ENCODE measurements at places on chromosomes 2 and 18.

GRCh38 chr2:216534809-216535208 is 36.2 kb downstream of the RPL37A start:
- DNase-seq: no peak

GRCh38 chr2:59314031-59314766 is 1073.1 kb upstream of the FANCL start:
- no peak for DNase-seq

DNA sequence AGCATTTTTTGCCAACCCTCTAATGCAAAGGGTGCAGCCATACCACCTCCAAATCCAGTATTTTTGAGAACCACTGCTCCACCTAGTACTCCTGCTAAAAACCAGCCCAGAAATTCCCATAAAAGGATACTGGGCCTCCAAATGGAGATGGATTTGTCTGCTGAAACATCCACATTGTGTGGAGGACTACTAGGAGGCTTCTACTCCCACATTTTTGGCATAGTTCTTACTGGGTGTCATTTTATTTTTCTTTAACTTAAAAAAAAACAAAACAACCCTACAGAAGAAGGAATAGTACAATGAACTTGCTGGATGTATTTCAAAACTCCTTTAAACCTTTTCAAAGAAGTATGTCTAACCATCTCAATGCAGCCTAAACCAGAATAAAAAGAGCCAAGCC is 219.2 kb downstream of the SRBD1 start:
- no peak for DNase-seq

DNA sequence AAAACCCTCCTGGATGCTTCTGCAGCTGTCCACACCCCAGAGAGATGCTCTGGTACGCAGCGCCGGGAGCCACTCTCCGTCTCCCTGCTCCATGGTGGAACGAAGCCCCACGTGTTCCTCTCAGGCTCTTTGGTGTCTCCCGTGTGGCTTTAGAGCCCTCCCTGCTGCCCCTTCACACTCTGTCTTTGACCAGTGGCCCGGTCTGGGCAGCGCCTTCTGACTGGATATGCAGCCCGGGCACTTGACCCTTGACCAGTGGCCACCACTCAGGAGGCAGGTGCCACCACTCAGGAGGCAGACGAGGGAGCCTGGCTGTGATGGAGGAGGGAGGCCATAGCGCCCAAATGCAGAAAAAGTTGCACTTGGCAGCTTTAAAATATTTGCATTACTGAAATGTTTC is 214.5 kb upstream of the SALL3 start:
- DNase-seq: no peak

- no peak for DNase-seq
Observed at GRCh38 chr18:25222648-25223047, 129.3 kb downstream of the ZNF521 start.

- no peak for DNase-seq
Observed at GRCh38 chr2:46012618-46013240, 284.5 kb upstream of the EPAS1 start.

DNA sequence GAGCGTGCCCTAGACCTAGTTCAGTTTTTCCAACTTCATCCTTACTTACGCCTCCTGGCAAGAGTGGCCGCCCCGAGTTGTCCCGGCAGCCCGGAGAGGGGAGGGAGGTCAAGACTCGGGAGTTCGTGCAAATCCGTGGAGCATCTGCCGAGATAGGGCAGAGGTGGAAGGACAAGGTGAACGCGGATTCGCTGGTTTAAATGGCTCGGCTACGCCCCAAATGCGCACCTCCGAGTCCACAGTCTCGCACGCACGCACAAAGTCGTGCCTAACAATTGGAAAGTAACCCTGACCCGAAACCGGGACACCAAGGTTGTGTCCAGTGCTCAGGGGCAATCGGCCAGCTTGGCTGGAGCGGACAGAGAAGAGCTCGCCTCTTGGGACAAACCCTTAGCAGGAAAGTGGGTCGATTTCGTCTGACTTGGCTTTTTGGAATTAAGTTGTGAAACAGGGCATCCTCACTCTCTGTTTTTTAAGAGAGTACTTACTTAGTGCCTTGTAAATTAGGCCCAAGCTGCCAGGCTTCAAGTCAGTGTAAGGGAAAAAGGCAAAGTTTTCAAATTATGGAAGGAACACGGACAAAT is 726 bp upstream of the SS18 start:
- DNase-seq: peak; percentile 40

GRCh38 chr18:9058406-9058805 is 44.1 kb upstream of the NDUFV2 start:
- no peak for DNase-seq

- no peak for DNase-seq
Observed at GRCh38 chr2:16462958-16463357, 202.7 kb downstream of the CYRIA start.

- no peak for DNase-seq
Observed at GRCh38 chr2:217101972-217102371, 242.1 kb upstream of the TNP1 start.

DNA sequence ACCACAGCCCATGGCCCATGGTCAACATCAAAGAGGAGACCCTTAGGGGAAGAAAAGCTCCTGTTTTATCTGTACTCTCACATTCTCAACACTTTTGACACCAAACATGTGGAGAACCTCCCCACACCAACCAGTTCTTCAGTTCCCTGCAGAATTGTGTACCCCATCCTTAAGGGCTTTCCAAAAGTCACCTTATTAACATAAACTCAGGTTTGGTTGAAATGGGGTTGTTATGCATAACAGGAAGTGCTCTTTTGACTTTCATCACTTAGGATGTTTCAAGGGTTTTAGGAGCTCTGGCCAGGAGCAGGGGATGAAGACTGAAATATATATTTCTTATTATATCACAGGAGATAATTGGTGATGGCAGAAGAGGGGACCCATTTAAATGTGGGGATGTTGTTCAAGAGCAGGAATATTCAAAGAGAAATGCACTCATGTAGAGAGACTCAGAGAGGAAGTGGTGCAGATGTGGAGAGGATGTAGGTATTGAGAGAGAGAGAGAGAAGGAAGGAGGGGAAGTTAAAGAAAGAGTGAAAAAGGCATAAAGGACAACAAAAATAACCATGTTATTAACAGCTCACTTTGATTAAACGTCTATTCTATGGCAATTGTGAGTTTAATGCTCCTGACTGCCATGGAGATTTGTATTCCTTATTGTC is 35.2 kb downstream of the SP140L start:
- no peak for DNase-seq

DNA sequence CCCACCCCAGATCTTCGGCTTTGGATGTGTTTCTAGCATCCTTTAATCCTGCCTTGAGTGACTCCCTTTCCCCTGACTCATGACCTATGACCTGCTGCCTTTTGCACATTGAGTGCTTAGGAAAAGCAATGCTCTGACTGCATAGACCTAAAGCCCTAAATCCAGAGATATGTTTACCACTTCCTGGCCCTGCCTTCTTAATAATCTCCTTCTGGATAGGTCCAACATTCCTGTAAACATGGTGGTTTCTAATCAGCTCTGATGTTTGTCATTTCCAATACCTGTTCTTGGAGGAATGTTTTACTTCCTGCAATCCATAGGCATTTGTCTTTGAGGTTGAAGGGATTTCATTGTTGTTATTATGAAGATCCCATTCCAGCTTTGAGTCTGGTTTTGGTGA is 2.3 kb downstream of the SLC3A1 start:
- DNase-seq: no peak

DNA sequence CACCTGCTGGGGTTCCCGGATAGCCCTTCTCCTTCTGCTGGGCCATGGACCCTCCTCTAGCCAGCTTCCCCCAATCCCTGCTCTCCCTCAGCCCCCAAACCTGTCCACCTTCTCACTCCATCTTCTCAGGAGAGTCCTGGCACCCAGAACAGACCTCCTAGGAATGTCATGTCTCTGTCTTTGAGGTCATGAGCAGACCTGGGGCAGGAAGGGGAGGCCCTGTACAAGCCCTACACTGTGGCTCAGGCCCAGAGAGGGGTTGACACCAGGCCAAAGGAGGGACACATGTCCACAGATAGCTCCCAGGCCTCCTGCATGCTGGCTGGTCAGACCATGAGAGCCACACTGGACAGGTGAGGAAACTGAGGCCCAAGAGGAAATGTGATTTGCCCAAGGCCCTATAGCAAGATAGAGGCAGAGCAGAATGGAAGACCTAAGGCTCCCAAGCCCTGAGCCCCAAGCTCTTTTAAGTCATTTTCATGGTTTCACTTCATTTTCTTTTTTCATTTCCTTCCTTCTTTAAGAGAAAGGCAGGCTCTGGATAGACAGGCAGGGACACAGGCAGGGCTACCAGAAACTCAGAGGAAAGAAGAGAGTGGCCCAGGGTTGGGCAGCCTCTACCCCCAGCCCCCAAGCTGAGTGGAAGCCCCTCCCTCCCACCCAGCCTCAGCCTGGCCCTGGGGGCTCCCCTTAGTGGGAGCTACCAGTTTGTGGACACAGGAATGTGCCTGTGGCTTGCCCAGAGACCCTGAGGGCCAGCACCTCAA is 159.7 kb downstream of the SMAD7 start:
- no peak for DNase-seq

GRCh38 chr18:41814651-41815050 is 140.4 kb upstream of the PIK3C3 start:
- DNase-seq: no peak

DNA sequence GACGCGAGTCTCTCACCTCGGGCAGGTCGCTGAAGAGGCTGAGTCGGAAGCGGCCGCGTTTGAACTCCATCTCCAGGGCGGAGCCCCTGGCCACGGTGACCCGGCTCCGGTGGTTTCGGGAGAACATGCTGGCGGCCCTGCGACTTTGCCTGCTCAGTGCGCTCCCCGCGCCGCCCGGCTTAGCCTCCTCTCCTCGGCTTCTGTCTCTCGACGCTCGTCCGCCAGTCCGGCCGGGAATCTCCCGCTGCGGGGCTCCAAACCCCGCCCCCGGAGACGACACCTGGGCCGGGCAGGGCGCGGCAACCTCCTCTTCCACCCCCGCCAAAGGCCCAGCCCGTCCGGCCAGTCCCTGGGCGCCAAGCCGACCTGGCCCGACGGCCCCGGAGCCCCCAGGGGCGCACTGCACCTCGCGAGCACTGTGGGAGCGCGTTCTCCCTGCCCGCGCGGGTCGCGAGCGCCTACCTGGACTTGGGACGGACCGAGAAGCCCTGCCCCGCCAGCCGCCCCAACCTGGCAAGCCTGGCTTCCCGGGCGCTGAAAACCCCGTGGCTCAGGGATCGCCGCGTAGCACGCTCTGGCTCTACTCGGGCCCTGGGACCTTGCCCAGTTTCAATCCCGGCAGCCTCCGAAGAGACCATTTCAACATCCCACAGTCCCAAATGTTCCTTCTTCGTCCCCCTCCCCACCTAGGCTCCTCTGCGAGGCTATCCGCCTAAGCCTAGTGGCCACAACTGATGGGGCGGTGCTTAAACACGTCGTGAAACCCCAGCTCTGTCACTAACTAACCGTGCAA is at the start of gene RTKN:
Gene RTKN (minus strand): TSS at position 248 of the 793 bp plus-strand sequence. CDS start 121 bp downstream, at position 127.
- DNase-seq: no peak

DNA sequence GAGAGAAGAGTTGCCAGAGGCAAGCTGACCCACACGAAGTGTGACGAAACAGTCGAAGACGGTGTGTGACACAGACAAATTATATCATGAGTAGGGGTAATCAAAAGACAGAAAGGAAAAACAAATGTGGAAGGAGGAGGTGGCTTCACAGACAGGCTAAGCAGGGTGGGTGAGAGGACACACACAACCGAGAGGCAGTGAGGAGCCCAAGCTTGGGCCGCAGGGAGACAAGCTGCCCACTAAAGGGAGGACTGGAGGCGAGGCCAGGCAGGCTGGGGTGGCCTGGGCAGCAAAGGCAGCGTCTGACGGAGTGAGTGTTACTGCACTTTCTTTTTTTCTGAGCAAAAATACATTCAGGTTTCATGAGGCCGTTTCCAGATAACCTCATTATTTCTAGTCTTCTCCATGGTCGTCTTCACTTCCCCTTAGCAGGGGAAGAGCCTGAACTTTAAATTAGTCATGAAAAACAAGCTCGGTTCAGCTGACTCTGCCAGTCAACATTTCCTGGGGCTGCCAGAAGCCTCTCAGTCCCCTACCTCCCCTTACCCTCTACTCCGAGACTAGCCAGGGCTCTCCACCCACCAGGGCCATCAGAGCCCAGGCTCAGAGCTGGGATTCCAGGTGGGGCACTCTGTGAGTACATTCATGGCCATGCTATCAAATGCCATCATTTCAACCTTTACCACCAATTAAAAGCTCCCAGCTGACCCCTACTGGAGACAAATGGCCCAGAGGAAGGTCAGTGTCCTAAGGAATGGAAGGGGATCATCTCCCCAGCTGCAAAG is 13.8 kb upstream of the ZFP36L2 start:
- DNase-seq: no peak

GRCh38 chr2:29165362-29166241 is 50.4 kb downstream of the CLIP4 start:
- no peak for DNase-seq

DNA sequence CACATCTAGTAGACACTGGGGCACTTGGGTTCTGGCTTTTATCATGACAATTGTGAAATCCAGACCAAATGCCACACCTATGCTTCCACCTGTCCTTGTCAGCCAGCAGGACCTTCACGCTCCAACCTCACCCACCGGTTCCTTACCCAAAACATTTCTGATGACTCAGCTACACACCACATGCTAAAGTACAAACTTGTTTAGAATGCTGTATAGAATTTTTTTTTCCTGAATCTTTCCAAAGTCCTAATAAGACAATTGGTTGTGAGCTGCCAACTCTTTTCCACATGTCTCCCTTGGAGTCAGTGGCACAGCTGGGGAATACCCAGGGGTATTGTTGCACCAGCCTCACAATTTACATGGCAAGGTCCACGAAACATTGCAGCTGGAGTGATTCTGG is 75.5 kb upstream of the LPIN2 start:
- DNase-seq: no peak

DNA sequence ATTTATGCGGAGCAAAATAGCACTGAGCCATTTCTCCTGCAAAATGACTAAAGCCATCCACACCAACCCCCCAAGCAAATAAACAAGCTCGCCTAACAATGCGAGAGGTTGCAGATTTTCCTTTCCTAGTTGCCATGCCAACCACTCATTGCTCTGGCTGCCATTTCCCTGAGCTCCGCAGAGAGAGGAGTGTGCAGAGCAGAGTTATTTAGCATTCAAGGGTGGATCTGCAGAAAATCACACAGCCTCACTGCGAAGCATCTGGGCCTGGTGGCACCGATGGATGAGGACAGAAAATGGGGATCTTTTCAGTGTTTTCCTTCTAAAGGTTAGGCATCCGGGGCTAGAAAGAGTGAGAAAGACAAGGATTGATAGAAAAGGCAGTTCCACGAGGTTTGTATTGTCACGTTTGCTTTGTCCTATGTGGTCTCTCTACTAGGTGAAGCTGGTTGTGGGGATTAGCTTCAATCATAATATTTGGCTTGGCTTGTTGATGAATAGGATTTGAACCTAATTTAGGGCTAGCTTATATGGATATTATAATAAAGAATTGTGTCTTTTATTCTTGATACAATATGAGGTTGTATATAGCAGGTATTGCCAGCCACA is 110.2 kb upstream of the UNC80 start:
- DNase-seq: no peak

GRCh38 chr18:58520969-58521368 is 107.9 kb downstream of the ALPK2 start:
- no peak for DNase-seq

DNA sequence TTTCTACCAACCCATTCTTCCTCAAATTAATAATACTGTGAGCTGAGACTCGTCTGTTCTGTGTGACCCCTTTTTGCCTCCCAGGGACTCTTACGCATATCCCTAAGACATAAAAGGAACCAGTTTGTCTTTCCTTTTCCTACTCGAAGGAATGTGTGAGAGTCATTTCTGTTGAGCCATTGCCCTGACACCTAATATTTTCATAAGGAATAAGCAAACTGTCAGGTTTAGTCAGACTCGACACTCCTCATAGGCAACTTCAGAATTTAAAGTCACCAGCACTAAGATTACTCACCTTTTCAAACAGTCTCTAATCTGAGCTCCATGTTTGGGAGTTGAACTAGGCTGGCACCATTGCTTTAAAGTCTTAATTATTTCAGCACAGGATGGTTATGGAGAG is 305.5 kb downstream of the IKZF2 start:
- no peak for DNase-seq

GRCh38 chr2:105578166-105578565 is 166.5 kb upstream of the NCK2 start:
- no peak for DNase-seq

All from SHP77 treated with DMSO at 0.1 percent for 48 hours (cell line).